Tibial nerve (tissue), 4 donors: ENCODE measurements at places on chromosomes 16 and 17.

GRCh38 chr17:49895812-49896211 is 47.9 kb upstream of the TAC4 start:
- no peaks in the 10 kb centered on the region for H3K36me3 ChIP-seq
- DNase-seq, result no peak
- H3K27ac ChIP-seq, result no peak overlapping the region
- H3K4me3 ChIP-seq, result no peak overlapping the region
- no peaks in the 10 kb centered on the region for H3K4me1 ChIP-seq

GRCh38 chr17:7437369-7437863 is 1.9 kb upstream of the FGF11 start:
- H3K27me3 ChIP-seq, result peaks cover 64% of the 10 kb centered on the region
- H3K36me3 ChIP-seq, result no peaks in the 10 kb centered on the region
- no peak for DNase-seq
- H3K27ac ChIP-seq, result peak overlapping the region; percentile 70
- peak overlapping the region; percentile 28 for H3K4me3 ChIP-seq
- peaks cover 63% of the 10 kb centered on the region for H3K4me1 ChIP-seq

DNA sequence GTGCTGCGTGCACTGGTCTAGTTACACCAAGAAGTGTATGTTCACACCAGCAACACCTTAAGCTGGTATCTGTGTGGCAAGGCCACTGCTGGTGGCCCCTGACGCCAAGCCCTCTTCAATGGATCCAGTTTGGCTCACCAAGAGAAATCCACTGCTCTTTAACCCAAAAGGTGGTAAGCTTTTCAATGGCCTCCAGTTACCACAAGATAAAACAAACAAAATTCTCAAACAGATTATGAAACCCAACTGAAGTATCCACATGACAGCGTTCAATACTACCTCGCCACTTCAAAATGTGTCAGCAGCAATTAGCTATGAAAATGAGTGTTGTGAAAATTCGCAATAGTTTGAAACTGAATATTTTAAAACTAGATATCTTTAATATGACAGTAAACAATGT is 96.5 kb upstream of the AKTIP start:
- H3K27ac ChIP-seq, result no peak overlapping the region
- H3K36me3 ChIP-seq, result no peaks in the 10 kb centered on the region
- H3K27me3 ChIP-seq, result no peaks in the 10 kb centered on the region
- no peaks in the 10 kb centered on the region for H3K4me1 ChIP-seq
- H3K4me3 ChIP-seq, result no peak overlapping the region

DNA sequence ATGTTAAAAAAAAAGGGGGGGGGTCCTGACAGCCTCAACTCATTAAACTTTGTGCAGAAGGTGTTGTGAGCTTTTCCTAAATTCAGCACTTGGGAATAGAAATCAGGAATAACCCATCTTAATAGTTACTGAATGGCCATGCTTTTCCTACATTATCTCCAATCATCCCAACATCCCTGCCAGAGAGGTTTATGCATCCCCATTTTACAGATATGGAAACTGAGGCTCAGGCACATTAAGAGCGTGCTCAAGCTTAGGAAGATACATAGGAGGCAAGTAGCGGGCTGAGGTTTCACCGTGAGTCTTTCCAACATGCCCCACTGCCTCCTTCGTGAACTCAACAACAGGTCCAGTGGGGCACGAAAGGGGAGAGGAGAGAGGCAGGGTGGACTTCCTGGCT is 78.4 kb downstream of the C17orf67 start:
- no peaks in the 10 kb centered on the region for H3K4me1 ChIP-seq
- no peak for DNase-seq
- peaks cover 9% of the 10 kb centered on the region for H3K27me3 ChIP-seq
- H3K4me3 ChIP-seq, result no peak overlapping the region
- no peaks in the 10 kb centered on the region for H3K36me3 ChIP-seq
- H3K27ac ChIP-seq, result no peak overlapping the region

- DNase-seq, result no peak
- no peak overlapping the region for H3K4me3 ChIP-seq
- H3K4me1 ChIP-seq, result no peaks in the 10 kb centered on the region
- H3K36me3 ChIP-seq, result no peaks in the 10 kb centered on the region
Observed at GRCh38 chr17:395974-396373, 43.4 kb upstream of the RPH3AL start.

DNA sequence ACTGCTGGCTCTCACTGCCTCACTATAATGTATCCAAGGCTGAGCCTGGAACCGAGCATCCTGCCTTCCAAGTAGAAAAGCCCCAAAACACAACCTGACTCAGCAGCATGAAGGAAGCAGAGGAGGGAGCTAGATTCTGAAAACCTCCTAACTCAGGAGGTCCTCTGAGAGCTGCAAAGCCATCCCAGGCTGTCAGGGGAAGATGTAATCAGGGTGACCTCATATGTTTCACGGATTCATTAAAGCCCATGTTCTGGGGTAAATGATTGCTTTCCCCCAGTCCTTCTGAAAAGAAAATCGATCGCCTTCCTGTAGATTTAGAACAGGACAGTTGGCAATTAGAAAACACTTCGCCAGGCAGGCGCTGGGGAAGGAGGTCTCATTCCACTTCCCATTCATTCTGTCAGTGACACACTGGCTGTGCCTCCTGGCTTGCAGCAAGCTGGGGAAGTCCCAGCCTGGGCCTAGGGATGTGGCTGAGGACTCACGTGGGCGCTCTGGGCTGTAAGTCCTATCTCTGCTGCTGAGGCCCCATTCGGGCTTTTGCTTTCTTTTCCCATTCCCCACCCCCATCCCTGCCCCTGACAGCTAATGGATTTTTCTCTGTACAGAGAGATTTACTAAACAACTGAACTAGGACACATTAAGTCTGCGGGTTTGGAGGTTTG is 75.7 kb upstream of the TMEM132E start:
- H3K4me1 ChIP-seq, result no peaks in the 10 kb centered on the region
- no peak overlapping the region for H3K4me3 ChIP-seq
- H3K36me3 ChIP-seq, result no peaks in the 10 kb centered on the region
- H3K27ac ChIP-seq, result no peak overlapping the region
- no peak for DNase-seq
- H3K27me3 ChIP-seq, result no peaks in the 10 kb centered on the region

GRCh38 chr17:13636951-13637350 is 35.2 kb upstream of the HS3ST3A1 start:
- H3K27ac ChIP-seq, result no peak overlapping the region
- H3K4me1 ChIP-seq, result no peaks in the 10 kb centered on the region
- H3K27me3 ChIP-seq, result no peaks in the 10 kb centered on the region
- H3K4me3 ChIP-seq, result no peak overlapping the region

GRCh38 chr17:50209472-50210239 is 8.2 kb upstream of the COL1A1 start:
- H3K36me3 ChIP-seq, result no peaks in the 10 kb centered on the region
- H3K4me1 ChIP-seq, result peaks cover 45% of the 10 kb centered on the region
- no peaks in the 10 kb centered on the region for H3K27me3 ChIP-seq

- DNase-seq, result no peak
- H3K36me3 ChIP-seq, result no peaks in the 10 kb centered on the region
- no peak overlapping the region for H3K4me3 ChIP-seq
Observed at GRCh38 chr16:25855818-25856217, 164.1 kb downstream of the HS3ST4 start.

DNA sequence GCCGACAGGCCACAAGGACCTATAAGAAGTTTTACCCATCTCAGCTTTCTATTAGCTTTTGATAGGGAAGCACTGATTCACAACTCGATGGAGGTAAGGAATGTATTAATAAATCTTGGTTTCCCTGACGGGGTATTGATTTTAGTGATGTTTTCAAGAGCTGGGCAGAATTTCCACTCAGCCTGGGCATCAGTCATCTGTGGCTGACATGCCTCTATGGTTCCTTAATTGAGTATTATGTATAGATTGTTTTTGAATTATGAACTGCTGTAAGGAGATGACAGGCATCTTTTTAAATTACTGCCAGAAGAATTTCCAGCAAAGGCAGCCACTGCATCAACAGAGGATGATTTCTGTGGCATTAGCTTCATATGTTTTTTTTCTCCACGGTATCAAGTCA is 128.6 kb downstream of the CPPED1 start:
- DNase-seq, result no peak
- no peak overlapping the region for H3K27ac ChIP-seq
- H3K4me1 ChIP-seq, result no peaks in the 10 kb centered on the region
- no peaks in the 10 kb centered on the region for H3K27me3 ChIP-seq
- no peak overlapping the region for H3K4me3 ChIP-seq
- H3K36me3 ChIP-seq, result peaks cover 28% of the 10 kb centered on the region

GRCh38 chr17:61784510-61784909 is 78.8 kb downstream of the BRIP1 start:
- H3K4me1 ChIP-seq, result no peaks in the 10 kb centered on the region
- DNase-seq, result no peak
- no peak overlapping the region for H3K4me3 ChIP-seq
- H3K27ac ChIP-seq, result no peak overlapping the region
- no peaks in the 10 kb centered on the region for H3K27me3 ChIP-seq
- no peaks in the 10 kb centered on the region for H3K36me3 ChIP-seq

- DNase-seq, result peak; percentile 60
- H3K4me3 ChIP-seq, result peak overlapping the region; percentile 71
- H3K27ac ChIP-seq, result peak overlapping the region; percentile 85
- no peaks in the 10 kb centered on the region for H3K36me3 ChIP-seq
- H3K27me3 ChIP-seq, result peaks cover 58% of the 10 kb centered on the region
Observed at GRCh38 chr17:49497148-49498028, 2.3 kb downstream of the NGFR start.

- H3K27me3 ChIP-seq, result no peaks in the 10 kb centered on the region
- DNase-seq, result no peak
- no peak overlapping the region for H3K4me3 ChIP-seq
- no peaks in the 10 kb centered on the region for H3K4me1 ChIP-seq
- no peak overlapping the region for H3K27ac ChIP-seq
- H3K36me3 ChIP-seq, result no peaks in the 10 kb centered on the region
Observed at GRCh38 chr16:6891496-6891895, 441.1 kb upstream of the RBFOX1 start.

GRCh38 chr17:42438600-42439567 is 15.8 kb upstream of the CAVIN1 start:
- no peaks in the 10 kb centered on the region for H3K36me3 ChIP-seq
- H3K27me3 ChIP-seq, result no peaks in the 10 kb centered on the region
- peaks cover 9% of the 10 kb centered on the region for H3K4me1 ChIP-seq
- peak; percentile 46 for DNase-seq
- no peak overlapping the region for H3K27ac ChIP-seq
- H3K4me3 ChIP-seq, result no peak overlapping the region

GRCh38 chr17:17358866-17359265 is 55.7 kb downstream of the NT5M start:
- H3K27me3 ChIP-seq, result no peaks in the 10 kb centered on the region
- H3K36me3 ChIP-seq, result no peaks in the 10 kb centered on the region
- H3K4me3 ChIP-seq, result no peak overlapping the region
- no peak overlapping the region for H3K27ac ChIP-seq

GRCh38 chr16:56303066-56303715 is 111.9 kb downstream of the GNAO1 start:
- no peak for DNase-seq
- no peak overlapping the region for H3K4me3 ChIP-seq
- H3K27ac ChIP-seq, result no peak overlapping the region
- no peaks in the 10 kb centered on the region for H3K36me3 ChIP-seq
- H3K27me3 ChIP-seq, result no peaks in the 10 kb centered on the region
- no peaks in the 10 kb centered on the region for H3K4me1 ChIP-seq

GRCh38 chr17:47278561-47278960 is 24.9 kb downstream of the ITGB3 start:
- no peaks in the 10 kb centered on the region for H3K36me3 ChIP-seq
- DNase-seq, result no peak
- no peaks in the 10 kb centered on the region for H3K27me3 ChIP-seq
- no peak overlapping the region for H3K4me3 ChIP-seq

GRCh38 chr16:87725596-87726235 is 40.1 kb downstream of the KLHDC4 start:
- H3K4me1 ChIP-seq, result no peaks in the 10 kb centered on the region
- H3K4me3 ChIP-seq, result no peak overlapping the region
- H3K27ac ChIP-seq, result peak overlapping the region; percentile 86
- no peak for DNase-seq
- H3K36me3 ChIP-seq, result no peaks in the 10 kb centered on the region

DNA sequence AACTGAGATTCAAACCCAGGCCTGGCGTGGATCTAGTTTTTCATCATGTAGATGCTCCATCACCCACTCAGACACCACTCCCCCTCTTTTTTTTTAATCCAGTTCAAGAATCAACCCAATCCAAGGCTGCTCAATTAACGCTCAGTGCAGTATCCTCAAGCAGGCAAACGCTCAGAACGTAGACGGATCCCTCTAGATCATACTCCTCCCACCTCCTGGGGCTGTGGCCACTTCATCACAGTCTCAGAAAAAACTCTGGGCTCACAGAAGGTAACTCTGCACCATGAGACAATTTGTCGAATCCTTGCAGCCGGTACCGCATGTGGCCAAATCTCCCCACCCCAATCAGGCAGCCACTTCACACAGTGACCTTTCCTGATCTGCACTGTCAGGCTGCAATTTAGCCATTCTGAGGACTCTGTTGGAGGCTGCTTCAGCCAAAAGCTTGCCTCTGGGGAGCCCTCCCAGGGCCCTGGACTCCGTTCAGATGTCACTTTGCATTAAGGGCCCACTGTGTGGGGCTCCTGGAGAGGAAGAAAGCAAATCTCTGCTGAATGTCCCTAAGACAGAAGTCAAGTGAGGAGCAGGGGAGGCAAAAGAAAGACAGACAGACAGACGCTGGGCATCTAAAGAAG is 183.5 kb downstream of the XYLT1 start:
- H3K27ac ChIP-seq, result no peak overlapping the region
- no peak overlapping the region for H3K4me3 ChIP-seq
- H3K36me3 ChIP-seq, result no peaks in the 10 kb centered on the region
- no peaks in the 10 kb centered on the region for H3K27me3 ChIP-seq
- no peaks in the 10 kb centered on the region for H3K4me1 ChIP-seq

GRCh38 chr17:40812639-40813038 is 9.8 kb downstream of the KRT10 start:
- H3K36me3 ChIP-seq, result no peaks in the 10 kb centered on the region
- H3K27ac ChIP-seq, result no peak overlapping the region
- no peak overlapping the region for H3K4me3 ChIP-seq
- H3K4me1 ChIP-seq, result peaks cover 5% of the 10 kb centered on the region

DNA sequence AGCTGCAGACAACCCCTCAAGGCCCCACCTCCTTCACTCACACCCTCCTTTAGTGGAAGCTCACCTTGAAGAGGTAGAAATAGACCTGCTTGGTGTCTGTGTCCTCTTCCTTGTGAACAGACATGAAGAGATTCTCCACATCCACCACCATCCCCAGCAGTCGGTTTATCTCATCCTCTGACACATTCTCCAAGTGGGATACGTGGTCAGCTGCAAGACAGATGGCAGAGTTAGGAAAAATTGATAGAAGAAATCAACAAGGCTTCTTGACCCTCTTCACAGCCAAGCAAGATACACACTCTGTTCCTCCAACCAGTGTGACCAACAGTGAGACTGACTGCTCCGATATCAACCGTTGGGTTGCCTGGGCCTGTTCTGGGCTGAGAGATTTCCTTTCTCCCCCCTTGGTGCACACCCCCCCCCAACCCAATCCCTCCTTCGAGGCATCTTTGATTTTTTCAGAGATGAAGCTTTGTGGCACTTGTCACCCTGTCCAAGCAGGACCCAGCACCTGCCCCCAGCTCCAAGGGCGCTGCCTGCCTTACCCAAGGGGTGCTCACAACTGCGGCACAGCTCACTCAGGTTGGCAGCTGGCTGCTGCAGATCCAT is 902 bp downstream of the KAT2A start:
- no peaks in the 10 kb centered on the region for H3K27me3 ChIP-seq
- no peak overlapping the region for H3K4me3 ChIP-seq
- no peak overlapping the region for H3K27ac ChIP-seq
- peaks cover 60% of the 10 kb centered on the region for H3K36me3 ChIP-seq
